ENCODE measurements at places on chromosomes 6 and 20.

- no peak for DNase-seq
Measured at GRCh38 chr6:56789879-56790278, 147.2 kb upstream of the DST start.

DNA sequence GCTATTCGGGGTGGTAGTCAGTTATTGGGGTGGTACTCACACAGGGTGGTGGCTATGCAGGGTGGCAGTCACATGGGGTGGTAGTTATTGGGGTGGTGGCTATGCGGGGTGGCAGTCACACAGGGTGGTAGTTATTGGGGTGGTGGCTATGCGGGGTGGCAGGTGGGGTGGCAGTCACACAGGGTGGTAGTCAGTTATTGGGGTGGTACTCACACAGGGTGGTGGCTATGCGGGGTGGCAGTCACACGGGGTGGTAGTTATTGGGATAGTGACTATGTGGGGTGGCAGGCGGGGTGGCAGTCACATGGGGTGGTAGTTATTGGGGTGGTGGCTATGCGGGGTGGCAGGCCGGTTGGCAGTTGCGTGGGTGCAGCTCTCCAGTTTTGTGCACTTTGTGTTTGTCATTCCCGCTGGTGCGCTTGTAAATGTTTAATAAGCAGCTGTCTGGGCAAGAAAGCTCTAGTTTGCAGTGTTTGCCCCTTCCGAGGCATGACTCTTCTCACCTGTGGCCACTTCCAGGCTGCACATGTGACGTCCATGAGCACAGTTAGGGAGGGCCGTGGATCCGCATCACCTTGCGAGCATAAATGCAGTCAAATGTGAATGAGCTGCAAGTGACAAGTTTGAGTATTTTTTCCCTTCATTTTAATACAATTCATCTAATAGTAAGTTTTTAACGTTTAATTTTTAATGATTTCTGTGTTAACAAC, 219.0 kb upstream of the CST7 start:
- no peak for DNase-seq

DNA sequence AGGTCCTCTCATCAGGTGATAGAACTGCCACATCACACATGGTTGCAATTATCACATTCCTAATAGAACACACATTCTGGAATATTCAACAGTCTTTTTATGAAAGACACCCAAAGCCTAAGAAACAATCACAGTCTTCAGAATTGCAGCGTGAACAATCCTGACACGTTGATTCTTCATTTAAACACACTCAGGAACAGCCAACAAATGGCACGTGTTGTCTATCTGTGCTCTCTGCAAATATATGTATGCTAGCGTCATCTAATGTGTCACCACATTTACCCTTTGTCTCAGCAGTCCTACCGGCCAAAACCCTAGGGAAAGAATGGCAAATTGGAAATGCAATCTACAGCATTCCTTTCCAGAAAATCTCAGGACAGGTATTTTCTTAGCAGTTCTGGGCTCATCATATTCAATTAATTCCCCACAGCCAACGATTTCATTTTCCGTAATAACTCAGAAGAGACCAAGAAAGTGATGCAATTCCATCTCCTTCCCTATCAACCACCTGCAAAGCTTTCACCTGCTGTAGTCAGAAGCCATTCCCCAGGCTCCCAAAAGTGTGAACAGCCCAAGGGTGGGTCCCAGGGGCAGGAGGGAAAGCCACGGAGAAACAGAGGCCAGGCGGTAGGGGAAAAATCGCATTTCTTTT, 280.3 kb upstream of the JARID2 start:
- DNase-seq = no peak

GRCh38 chr6:110307368-110307767, 50.8 kb downstream of the METTL24 start:
- DNase-seq = no peak

DNA sequence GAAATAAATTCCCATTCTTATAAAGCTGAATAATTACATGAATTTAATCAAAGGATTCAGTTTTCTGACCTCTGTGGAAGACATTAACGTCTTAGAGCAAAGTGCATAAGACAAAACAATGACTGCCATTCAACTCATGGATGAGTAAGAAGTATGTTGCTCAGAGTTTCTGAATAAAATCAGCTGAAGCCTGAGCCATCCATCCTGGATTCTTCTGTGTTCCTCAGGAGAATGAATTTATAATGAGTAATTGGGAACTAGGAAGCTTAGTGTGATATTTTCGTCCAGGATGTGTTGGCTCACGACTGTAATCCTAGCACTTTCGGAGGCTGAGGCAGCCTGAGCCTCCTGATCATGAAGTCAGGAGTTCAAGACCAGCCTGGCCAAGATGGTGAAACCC, 62.8 kb downstream of the PERP start:
- DNase-seq = no peak

Data from NCI-H1092 (cell line).